ENCODE measurements at places on chromosomes 3 and 15. TPM values are rescaled to one million over a fixed set of nuclear protein-coding genes. Genes with fewer than 3 reads are reported as not detected.

DNA sequence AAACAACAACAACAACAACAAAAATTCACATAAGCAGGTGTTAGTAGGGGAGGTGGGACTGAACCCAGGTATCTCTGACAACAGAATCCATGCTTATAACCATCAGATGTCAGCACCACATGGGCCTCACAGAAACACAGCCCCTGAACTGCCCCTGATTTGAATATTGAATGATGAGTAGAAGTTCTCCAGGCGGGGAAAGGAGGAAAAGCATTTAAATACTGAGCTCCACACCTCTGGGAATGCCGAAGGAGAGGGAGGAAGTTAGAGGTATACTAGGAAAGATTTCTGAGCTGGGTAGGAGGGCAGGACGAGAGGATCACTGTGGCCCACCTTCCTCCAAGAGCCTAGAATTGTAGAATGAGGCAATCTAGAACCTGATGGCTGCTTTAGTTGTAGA is 31.9 kb upstream of the EIF4A2 start:
- DNase-seq: no peak

GRCh38 chr3:117103675-117104074 is 394.1 kb downstream of the TUSC7 start:
- no peak for DNase-seq

GRCh38 chr3:47259114-47259513 is 23.5 kb downstream of the KIF9 start:
- no peak for DNase-seq

ADAMTS9 gene
- not detected for total RNA-seq

ZNF148 gene
- total RNA-seq: 51.8 TPM

PPP2R3A gene
- 0.24 TPM for total RNA-seq

GP9 gene
- not detected for total RNA-seq

Data from natural killer cell treated with Interleukin-12 subunit alpha and Interleukin-12 subunit beta and Interleukin-15 and Interleukin-18, amount 100 ng/mL, for 72 hours (primary cell).